ENCODE measurements at places on chromosomes 1 and 21.
A peak's percentile ranks its signal among the peaks of the same experiment; 100 is the strongest.

DNA sequence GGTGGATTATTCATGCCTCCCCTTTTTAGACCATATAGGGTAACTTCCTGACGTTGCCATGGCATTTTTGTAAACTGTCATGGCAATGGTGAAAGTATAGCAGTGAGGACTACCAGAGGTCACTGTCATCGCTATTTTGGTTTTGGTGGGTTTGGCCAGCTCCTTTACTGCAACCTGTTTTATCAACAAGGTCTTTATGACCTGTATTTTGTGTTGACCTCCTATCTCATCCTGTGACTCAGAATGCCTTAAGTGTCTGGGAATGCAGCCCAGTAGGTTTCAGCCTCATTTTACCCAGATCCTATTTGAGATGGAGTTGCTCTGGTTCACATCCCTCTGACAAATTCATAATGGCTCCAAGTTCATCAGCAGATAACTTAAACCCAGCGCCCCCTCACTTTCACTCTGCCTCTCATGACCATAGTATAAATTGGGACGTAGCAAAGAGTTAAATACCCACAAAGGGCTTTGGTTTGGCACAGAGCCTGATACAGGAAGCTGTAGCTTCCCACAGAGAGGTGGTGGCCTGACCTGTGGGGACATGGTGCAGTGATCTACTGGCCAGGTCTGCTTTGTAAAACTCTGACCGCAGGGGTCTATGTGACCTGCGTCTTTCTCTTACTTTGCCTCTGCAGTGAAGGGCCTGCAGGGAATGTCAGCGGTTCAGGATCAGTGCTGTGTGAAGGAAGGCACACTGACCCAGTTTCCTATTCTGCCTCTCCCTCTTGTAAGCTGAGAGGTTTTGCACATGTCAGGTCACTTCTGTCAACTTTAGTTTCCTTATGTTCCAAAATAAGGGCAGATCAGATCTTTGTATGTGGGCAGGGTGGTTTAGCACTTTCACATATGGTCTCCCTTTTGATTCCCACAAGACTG lies 78.1 kb upstream of the ZNF644 start:
- DNase-seq = no peak

GRCh38 chr1:176551146-176551545 lies 88.2 kb downstream of the PAPPA2 start:
- no peak for DNase-seq

GRCh38 chr1:204426035-204426436 lies 14.4 kb upstream of the PPP1R15B start:
- no peak for DNase-seq

GRCh38 chr1:64881281-64881680 lies 85.1 kb downstream of the JAK1 start:
- DNase-seq = no peak

DNA sequence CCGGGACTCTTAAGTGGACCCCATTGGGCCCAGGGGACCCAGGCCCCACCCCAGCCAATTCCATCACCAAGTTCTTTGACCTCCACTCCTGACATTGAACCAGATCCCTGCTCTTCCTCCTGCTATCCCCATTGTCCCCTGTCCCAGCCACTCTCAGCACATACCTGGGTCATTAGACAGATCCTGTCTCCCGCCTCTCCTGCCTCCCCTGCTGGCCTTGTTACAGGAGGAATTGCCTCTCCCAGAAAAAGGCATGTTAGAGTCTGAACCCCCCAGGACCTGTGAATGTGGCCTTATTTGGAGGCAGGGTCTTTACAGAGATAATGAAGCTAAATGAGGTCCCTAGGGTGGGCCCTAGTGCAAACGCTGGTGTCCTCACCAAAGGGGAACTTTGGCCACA lies 301.9 kb downstream of the NPHP4 start:
- DNase-seq = peak; percentile 15

DNA sequence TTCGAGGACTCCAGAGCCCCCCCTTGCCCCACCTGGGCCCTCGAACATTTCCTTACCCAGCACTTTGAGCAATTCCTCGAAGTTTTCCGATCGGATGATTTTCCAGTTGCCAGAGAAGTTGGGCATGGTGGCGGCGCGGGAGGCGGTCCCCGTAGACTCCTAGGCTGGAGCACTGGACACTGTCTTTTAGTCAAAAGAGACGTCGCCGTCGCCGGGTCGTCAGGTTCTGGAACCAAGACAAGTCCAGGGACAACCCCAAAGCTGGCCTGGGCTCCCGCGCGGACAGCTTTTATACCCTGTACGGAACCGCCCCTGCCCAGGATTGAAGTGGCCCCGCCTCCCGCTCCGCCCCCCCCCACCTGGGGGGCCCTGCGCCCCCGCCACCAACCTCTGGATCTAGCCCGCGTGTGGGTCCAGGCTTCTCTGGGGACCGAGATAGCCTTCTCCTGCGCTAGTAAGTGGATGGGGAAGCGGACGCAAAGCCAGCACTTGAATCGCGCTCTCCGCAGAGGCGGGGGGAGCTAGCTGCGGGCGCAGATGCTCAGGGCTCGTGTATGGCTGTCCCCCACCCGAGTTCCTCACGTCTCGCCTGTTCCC lies at the start of gene CRABP2:
Gene CRABP2, minus strand, starts transcription at position 263 of the 597 bp plus-strand sequence. Its CDS starts 137 bp downstream, at position 126.
- DNase-seq = peak; percentile 86

DNA sequence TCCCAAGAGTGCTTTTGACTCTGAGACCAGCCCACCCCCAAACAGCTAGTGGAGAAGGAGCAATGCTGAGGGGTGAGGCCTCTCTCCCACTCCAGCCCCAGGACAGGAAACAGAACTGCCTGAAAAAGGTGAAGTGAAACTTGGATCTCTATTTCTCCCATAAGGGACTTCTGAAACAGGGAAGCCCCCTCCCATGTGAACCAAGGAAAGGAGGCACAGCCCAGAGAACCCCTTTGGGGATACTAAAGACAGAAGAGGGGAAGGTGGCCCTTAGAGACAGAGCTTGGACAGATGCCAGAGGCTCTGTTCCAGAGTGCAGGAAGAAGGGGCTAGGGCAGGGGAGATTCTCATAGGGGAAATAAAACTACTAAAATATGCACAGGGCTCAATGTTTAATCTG lies 2.9 kb downstream of the TNFAIP8L2 start:
- peak; percentile 11 for DNase-seq

- no peak for DNase-seq
These were observed at the start of gene CD247 for GRCh38 chr1:167518331-167518700. Gene CD247 (minus strand): TSS chr1:167518529. CDS start chr1:167518465, 64 bp downstream.

DNA sequence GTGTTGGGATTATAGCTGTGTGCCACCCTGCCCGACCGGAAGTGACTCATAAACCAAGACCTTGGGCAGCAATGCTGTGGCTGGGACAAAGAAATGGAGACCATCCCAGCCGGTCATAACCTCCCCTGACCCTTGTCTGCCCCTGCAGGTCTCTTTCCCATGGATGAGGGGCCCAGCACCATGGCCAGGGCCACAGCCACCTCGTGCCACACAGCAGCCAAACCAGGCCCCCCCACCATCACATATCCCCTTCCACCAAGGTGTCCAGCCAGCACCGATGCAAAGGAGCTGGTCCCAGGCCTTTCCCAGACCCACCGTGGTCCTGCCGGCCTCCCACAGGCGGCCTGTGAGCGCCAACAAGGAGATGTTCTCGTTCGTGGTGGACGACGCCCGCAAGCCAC lies 42.2 kb downstream of the FHAD1 start:
- DNase-seq = no peak

DNA sequence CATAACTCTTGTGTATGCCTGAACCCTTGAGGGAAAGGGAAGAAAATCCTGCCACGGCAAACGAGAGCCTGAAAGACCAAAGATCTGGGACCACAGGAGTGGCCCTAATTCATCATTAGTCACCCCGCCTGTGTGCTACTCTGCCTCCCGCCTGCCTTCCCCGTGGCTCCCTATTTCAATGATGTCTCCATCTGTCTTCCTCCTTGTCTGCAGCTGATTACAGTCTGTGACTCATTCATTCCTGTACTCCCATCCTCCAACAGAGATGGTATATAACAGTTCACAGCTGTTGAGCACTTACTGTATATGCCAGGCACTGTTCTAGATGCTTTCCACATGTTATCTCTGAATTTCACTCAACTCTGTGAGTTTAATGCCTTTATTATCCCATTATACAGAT lies 96.6 kb downstream of the SEC16B start:
- no peak for DNase-seq

GRCh38 chr1:158255656-158256055 lies 1.4 kb downstream of the CD1A start:
- no peak for DNase-seq

DNA sequence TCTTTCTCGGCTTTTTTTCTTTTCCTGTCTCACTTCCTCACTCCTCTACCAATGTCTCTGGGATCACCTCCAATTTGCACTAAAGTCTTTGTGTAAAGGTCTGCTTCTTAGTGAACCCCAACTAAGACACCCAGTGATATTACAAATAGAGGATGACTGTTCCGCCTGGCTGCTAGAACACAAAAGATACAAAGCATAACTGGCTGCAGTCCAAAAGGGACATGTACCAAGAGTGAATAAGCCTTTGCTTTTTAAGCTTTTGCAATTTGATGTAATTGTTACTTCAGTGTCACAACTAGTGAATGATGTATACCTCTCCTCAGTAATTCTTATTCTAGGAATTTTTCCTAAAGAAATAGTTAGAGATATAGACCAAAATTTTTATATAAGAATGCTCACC lies 82.8 kb upstream of the BEND5 start:
- DNase-seq = no peak

- no peak for DNase-seq
These were observed 98.4 kb downstream of the DIRAS3 start for GRCh38 chr1:67952071-67952470.

- peak; percentile 49 for DNase-seq
These were observed 351.0 kb upstream of the VAMP3 start for GRCh38 chr1:7420098-7420445.

- DNase-seq = no peak
These were observed 41.1 kb downstream of the SLC35F3 start for GRCh38 chr1:233945573-233945972.

GRCh38 chr1:196344453-196344852 lies 263.8 kb downstream of the KCNT2 start:
- no peak for DNase-seq

DNA sequence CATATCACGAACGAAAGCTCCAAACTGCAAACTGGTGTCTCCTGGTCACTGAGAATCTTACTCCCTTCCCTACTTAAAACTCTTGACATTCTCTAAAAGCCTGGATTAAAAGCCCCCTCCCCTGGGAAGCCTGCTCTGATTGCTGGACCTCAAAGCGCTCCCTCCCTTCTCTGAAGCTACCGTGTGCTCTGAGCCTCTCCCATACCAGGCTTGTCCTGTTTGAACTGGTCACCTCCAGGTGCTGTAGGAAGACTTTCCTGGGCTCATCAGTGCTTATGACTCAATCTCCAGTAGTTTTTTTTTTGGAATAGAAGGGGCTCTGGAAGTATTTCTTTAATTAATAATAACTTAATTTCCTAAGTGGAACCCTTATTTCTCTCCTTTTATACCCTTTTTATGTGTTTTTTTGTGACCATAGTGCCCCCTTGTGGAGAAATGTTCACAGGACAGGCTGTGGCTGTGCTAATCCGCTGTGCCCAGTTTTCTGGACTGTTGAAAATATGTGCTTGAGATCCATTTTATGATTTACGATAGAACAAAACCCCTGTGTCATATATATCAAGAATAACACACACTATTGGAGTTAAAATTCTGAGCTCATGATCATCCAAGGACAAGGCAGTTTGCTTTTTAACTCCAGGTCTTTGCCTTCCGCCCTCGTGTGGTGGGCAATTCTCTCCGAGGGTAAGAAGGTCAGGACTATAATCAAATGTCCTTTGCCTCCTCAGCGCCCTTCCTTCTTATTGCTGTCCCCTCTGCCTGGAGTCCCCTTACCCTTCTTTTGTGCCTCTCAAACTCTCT lies 16.9 kb downstream of the MTARC1 start:
- DNase-seq = no peak

DNA sequence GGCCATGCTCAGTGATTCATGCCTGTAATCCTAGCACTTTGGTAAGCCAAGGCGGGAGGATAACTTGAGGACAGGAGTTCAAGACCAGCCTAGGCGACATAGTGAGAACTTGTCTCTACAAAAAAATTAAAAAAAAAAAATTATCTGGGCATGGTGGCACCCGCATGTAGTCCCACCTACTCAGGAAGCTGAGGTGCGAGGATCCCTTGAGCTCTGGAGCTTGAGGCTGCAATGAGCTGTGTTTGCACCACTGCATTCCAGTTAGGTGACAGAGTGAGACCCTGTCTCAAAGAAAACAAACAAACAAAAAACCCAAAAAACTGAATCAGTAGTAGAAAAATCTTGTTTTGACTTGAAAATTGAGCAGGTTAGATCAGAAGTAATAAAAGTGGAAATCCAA lies 67.1 kb upstream of the IPO9 start:
- no peak for DNase-seq

GRCh38 chr1:43954036-43954435 lies 7.3 kb downstream of the IPO13 start:
- no peak for DNase-seq

DNA sequence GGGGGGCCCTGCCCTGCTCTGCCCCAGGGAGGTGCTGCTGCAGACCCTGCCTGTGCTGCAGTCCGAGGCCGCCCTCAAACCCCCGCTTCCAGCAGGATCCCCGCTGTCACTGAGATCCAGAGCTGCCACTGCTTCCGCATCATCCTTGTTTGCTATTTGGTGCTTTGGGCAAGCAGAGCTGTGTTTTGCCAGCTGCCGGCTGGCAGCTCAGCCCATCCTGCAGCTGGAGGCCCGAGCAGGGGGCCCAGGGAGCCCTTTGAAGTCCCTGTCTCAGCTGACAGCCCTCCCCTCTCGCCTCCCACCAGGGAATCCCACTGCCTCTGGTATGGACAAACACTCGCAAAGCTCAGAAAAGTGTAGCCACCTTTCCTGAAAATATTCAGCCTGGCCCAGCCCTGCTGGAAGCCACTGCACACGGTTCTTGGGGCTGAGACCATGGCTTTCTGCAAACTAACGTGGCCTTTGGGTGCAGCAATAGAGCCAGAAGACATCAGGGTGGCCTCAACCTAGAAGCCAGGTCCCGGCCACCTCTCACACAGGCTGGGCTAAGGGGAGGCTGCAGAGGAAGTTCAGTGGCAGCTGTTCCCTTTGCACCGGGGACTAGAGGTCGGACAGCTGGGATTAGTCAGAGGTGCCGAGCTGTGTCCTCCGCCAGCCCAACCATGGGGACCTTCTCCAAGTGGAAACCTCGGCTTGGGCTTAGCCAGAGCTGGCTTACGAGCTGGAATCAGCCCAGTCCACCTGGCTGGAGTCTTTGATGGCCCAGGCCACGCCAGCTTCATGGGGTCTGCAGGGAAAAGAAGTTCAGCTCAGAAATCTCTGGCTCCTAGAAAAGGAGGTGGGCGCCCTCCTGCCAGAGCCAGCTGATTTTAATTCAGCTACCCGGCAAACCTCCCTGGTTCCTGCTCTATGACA lies 107.1 kb downstream of the SPSB1 start:
- peak; percentile 82 for DNase-seq

DNA sequence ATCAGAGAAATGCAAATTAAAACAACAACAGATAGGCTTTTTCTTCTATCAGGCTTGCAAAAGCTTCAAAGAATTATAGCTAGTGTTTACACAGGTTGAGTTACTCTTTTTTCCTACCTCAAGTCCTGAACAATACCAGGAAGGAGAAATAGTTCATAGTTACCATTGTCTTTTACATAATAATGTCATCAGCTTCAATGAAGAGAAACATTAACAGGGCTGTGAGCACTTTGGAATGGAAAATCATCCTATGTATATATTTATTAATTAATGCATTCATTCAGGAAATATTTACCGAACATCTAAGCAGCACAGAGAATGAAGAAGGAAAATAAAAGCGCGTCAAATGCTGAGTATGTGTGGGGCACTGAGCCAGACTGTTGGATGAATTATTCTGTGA lies 197.3 kb downstream of the ZBTB18 start:
- no peak for DNase-seq

GRCh38 chr1:47226121-47226838 lies 5.7 kb downstream of the TAL1 start:
- DNase-seq = no peak

- DNase-seq = no peak
These were observed 293.6 kb downstream of the PLPP3 start for GRCh38 chr1:56285554-56286402.

- no peak for DNase-seq
These were observed 195.9 kb upstream of the POU3F1 start for GRCh38 chr1:38242506-38242905.

Data from aorta (tissue), 5 donors.